ENCODE measurements at places on chromosomes 16 and 17.

GRCh38 chr17:49341356-49341755, 20.7 kb downstream of the ZNF652 start:
- no peak for DNase-seq

GRCh38 chr16:450785-451512, 25.5 kb downstream of the RAB11FIP3 start:
- DNase-seq = no peak

DNA sequence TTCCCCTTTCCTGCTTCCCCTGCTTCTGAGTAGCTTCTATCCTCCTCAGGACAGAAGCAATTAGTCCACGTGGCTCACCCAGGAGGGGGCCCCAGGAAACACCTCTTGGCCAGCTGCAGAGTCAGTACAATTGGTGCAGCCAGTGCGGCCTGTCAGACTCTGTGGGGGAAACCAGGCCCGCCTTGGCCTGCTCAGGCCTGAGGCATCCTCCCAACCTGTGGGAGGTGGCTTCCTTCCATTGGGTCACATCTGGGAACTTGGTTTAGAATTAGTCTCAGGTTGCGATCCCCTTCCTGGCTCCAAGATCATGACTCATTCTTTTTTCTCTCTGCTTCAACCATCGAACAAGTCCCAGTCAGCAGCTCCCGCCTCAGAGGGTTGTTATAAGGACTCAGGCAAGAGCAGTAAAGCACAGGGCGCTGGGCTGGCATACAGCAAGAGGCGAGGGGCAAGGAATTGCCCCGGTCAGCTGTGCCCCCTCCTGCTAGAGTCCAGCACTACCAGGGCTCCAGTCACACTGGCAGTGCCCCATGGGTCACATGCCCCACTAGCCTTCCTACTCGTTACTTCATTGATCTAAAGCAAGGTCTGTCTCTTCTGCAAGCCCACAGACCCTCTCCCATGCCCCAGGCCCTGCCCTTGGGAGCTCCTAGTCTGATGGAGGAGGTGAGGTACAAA, 8.1 kb upstream of the EPX start:
- DNase-seq = no peak

GRCh38 chr17:50798424-50799288, 31.3 kb upstream of the ANKRD40CL start:
- no peak for DNase-seq

DNA sequence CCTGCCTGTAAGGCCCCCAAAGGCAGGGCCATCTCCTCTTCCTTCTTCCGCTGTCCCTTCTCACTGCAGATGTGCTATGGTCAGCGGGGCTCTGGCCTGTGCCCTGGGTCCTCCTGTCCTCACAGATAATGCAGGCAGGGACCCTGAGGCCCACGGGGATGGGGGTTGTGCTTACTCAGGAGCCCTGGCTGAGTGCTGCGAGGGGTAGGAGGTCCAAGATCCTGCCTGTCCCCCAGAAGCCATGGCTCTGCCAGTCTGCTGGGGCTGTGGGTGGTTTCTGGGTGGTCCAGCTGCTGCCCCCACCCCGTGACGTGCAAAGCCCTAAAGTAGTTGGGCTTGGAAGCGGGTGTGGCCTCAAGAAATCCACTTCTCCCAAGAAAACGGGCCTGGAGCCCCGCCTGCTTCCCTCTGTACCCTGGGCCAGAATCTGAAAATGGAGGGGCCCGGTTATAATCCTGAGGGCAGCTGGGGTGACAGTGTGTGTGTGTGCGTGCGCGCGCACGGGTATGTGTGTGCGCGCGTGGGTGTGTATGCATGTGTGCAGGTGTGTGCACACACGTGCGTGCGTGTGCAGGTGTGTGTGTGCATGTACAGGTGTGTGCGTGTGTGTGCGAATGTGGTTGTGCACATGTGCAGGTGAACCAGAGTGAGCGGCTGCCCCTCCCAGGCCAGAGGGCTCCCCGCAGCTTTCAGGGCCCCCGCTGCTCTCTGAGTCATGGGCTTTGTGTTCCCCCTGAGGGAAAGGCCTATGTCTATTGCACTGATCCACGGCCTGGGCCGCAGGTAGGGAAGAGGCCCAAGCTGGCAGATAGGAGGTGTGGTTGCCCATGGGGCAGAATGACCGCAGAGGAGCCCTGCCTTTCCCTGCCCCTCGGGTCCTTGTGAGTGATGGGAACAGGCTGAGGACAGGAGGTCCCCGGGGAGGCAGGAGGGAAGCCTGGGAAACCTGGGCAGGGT, 13.8 kb downstream of the SPNS2 start:
- no peak for DNase-seq

- DNase-seq = no peak
Measured at GRCh38 chr17:39486242-39486641, 25.0 kb downstream of the CDK12 start.

- no peak for DNase-seq
Measured at GRCh38 chr17:79517827-79518584, 92.8 kb downstream of the RBFOX3 start.

- no peak for DNase-seq
Measured at GRCh38 chr16:50848755-50849514, 107.0 kb downstream of the CYLD start.

GRCh38 chr17:6642592-6642991, 1.7 kb downstream of the TXNDC17 start:
- no peak for DNase-seq

GRCh38 chr16:53695070-53695469, 8.6 kb downstream of the RPGRIP1L start:
- no peak for DNase-seq

- no peak for DNase-seq
Measured at GRCh38 chr16:50778284-50779163, 36.6 kb downstream of the CYLD start.

DNA sequence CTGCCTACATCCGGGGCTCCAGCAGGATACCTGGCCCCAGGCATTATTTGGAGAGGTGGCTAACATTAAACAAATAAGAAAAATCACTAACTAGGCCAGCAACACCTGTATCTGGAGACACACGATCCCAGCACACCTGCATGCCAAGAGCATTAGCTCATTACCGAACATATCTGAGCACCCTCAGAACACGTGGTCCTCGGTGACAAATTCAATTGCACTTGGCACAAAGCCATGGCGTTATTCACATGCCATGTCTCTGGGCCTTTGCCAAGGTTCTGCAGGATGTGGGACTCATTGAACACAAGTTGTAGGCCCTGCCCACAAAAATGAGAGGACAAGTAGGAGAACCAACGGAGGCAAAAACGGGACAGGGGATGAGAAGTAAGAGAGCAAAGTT, 552.3 kb downstream of the TOX3 start:
- no peak for DNase-seq

- no peak for DNase-seq
Measured at GRCh38 chr16:56478281-56479049, 27.1 kb downstream of the OGFOD1 start.

DNA sequence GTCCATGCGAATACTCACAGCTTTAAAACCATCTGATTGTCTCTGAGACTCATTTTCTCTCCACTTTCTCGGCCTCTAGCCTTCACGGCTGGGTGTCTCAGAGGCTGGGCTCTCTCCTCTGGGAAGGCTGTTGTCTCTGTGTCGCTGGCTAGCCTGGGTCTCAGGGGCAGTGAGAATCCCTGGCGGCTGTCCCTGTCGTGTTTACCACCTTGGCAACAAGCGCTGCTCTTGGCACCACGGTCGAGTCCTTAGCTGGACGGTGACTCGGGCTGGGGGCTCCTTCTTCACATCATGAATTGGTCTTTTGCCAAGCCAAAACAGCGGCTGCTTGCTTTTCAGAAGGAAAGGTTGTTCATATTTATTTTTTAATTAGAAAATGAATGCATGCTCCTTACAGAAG, 81.1 kb downstream of the MSI2 start:
- no peak for DNase-seq

DNA sequence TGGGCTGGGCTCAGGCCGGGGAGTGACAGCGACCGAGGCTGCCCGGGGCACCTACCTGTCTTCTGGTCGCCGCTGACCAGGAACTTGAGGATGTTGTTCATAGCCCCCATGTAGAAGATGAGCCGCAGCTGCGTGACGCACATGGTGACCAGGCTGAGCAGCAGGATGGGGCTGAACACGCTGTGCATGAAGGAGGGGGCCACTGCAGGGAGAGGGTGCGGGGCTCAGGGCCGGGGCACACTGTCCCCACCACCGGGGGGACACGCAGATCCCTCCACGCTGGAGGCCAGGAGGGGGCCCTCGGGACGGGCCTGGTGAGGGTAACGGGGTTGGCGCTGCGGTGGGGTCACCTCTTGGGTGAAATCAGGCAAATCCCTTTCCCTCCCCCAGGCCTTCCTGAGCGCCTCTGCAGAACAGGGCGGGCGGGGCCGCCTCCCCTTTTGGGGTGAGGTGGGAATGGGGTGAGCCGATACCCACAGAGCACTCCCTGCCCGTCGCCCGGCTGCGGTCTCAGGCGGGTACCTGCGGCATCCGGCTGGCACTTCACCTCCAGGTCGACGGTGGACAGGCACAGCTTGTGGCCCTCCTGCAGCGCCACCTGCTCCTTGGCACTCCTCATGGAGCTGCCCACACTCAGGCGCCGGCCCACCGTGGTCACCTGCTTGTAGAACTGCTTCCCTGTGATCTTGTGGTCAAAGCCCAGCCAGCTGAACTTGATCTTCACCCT, 28.3 kb upstream of the PITPNA start:
- no peak for DNase-seq

DNA sequence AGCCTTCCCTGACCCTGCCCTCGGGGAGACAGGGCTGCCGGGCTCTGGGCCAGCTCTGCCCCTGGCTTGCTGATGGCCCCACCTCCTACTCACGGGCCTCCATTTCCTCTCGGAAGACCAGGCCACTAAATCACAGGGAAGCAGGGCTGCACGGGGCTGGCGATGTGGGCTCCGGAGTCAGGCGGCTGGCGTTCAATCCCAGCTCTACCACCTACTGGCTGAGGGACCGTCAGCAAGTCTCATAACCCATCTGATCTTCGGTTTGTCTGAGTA, 113.4 kb downstream of the AMFR start:
- DNase-seq = no peak

DNA sequence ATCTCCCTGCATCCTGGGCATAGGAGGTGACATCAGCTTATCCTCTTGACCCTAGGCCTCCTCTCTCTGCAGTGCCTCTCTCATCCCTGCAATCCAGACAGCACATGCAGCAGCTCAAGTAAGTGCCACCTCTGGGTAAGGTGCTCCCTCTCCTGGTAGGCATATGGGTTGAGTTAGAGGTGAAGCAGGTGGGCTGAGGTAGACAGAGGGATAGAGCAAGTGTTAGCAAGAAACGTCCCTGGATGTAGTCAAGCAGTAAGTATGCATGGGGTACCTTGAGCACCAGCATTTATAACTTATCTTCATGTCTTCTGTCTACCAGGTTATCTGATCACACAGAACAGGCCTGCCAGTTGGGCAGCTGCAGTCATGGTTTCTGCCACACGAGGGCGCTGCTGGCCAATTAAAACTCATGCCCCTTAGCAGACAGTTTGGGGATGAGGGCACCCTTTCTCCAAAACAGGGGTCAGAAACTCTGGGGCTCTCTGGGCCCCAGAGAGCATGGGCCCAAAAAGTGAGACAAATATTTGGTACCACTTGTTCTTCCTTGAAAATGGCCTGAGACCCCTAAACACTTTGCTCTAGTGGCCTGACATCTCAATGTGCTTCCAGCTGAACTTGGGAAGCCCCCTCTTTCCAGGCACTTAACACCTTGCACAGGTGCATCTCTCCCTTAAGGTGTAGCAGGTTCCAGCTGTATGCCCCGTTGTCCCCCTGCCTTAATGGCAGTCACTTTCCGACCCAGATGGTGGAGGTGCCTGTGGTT, 59.8 kb downstream of the NEUROD2 start:
- DNase-seq = peak; percentile 72

GRCh38 chr16:28554634-28555423, 1.1 kb downstream of the SGF29 start:
- DNase-seq = no peak

DNA sequence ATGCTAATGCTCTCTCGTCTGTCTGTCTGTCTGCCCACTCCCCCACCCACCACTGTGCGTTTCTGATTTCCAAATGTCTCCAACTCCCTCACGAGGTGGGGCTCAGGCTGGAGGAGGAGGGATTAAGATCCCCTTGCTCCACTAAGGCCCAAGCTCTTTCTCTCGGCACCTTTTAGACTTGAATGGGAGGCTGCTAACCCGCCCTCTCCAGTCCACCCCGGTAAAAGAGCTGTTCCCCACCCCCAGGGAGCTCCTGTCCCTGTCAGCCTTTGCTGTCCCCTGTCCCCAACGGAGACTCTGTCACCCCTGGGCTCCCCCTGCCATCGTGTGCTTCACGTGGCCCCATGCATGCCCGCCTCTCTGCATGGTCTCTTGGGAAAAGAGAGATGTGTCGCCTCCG, 68.5 kb upstream of the PLCG2 start:
- no peak for DNase-seq

DNA sequence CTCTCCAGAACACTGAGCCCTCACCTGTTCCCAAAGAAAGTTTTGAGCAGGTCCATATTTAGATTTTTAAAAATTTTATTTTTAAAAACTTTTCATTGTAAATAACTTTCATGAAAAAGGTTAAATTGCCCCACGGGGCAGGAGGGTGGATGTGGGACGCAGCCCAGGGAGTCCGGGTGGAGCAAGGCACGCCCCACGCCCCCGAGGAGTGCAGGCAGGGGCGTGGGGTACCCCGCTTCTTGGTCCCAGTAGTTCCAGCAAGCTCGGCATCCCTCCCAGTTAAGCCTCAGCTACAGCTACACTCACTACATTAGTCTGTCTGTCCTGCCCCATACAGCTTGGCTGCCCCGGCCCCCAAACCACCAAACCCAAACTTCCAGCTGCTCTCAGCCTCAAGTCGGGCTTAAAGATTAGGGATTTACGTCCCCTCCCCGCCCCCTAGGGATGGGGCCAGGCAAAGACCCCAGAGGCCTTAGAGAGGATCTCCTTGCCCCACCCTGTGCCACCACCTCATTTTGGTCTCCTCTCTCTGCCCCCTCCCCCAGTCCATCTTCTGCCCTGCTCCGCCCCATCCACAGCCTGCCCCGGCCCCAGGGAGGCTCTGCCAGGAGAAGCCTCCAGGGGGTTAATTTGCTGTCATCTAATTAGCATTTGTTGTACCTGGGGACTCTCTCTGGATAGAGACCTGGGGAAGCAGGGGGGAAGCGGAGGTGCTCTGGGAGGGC, 4.6 kb downstream of the FOXJ1 start:
- DNase-seq = no peak

DNA sequence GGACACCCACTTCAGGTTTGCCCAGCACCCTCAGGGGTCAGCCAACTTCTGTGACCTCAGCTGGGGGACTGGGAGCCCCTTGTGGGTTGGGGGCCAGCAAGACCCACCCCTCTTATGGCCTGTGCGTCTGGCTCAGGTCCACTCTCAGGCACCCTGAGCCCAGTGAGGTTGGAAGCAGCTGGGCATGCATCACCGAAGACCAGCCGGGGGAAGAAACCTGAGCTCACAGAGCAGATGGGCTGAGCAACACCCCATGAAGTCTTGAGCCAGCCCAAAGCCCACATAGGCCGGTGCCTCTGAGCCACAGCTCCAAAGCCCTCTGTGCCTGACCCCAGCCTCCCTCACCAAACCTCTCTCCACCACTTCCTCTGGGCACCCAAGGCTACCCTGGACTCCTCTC, 166.7 kb downstream of the RBFOX3 start:
- no peak for DNase-seq

DNA sequence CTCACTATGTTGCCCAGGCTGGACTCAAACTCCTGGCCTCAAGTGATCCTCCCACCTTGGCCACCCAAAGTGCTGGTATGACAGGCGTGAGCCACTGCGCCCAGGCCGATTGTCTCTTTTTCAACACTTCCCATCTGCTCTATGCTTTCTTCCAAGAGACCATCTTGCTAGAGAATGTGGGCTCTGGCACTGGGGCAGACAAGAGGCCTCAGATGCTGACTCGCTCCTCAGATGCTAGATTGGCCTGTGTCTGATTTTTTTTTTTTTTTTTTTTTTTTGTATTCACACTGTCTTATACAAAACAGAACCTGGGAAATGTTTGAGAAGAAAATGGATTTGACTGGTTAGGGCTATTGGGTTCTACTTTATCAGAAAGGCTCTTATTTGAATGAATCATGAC, 58.2 kb downstream of the CYB5D2 start:
- no peak for DNase-seq
